ENCODE measurements at places on chromosomes 12 and 14. TPM values are rescaled to one million over a fixed set of nuclear protein-coding genes. Genes with fewer than 3 reads are reported as not detected.
A peak's percentile ranks its signal among the peaks of the same experiment; 100 is the strongest.

Gene SLC39A5
- not detected for total RNA-seq

Gene C1QL4
- total RNA-seq: not detected

Gene CCDC196
- total RNA-seq: not detected

Gene DACT1
- 10.4 TPM for total RNA-seq

DNA sequence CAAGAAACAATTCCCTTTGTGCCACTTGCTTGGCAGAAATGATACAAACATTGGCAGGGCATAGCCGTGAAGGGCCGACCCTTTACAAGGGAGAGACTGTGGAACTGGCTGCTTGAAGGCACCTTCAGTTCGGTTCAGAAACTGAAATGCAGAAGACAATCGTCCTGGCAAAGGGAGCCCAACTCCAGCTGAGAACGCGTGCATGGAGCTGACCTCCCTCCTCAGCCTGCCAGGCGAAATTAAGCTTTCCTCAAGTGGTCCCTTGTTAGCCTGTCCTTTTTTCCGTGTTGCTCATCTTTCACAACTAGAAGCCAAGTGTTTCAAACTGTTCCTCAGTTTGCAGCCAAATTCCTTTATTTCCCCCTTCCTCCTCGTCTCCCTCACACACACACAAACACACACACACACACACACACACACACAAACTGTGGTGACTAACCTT lies 8.1 kb downstream of the LGR5 start:
- no peak for DNase-seq

GRCh38 chr12:103930787-103931735 lies 851 bp downstream of the HSP90B1 start:
- peak; percentile 92 for DNase-seq

DNA sequence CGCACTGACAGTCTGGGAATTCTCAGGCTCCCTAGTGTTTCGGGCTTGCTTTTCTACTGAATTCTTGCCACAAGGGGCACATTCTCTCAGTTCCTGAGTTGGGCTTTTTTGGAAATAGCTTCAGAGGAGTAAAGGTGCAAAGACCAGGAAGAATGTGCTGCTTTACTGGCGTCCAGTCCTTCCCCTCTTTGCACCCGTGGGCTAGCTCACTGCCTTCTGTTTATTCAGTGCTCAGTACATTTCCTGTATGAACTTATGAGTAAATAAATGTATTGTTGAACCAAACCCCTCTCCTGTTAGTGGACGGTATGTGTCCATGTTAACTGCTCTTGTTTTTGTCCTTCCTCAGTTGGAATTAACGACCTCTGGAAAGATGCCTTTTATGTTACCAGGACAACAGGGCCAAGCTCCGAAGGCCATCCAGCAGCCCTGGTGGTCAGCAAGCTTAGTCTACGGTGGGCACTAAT lies 24.0 kb downstream of the GSG1 start:
- no peak for DNase-seq

DNA sequence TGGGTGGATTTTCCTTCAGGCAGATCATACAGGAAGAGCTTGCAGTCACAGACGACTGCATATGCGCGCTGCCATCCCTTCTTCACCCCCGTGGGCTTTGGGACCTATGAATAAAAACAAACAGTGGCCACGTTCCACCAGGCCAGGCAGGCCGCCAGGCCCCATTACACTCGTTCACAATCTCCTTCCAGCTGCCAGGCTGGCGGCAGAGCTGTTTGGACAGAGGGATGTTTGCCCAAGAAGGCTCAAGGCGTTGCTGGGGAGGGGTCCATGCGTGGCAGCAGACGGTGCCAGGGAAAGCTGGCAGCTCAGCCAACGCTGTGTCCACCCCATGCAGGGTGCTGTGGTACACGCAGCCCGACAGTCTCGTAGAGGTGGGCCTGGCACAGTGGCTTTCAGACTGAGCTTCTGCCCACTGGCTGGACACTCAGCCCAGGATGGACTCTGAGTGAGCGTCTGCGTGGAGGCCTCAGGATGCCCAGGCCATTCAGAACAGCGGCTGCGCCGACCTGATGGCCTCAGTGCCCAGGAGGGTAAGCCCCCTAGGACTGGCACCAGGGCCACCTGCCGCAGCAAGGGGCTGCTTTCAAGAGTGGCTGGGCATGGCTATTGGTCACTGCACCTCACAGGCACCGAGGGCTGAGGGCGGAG lies 27.5 kb downstream of the AMN start:
- no peak for DNase-seq
